NCI-H460 (cell line): ENCODE measurements at places on chromosomes 2 and 18.

DNA sequence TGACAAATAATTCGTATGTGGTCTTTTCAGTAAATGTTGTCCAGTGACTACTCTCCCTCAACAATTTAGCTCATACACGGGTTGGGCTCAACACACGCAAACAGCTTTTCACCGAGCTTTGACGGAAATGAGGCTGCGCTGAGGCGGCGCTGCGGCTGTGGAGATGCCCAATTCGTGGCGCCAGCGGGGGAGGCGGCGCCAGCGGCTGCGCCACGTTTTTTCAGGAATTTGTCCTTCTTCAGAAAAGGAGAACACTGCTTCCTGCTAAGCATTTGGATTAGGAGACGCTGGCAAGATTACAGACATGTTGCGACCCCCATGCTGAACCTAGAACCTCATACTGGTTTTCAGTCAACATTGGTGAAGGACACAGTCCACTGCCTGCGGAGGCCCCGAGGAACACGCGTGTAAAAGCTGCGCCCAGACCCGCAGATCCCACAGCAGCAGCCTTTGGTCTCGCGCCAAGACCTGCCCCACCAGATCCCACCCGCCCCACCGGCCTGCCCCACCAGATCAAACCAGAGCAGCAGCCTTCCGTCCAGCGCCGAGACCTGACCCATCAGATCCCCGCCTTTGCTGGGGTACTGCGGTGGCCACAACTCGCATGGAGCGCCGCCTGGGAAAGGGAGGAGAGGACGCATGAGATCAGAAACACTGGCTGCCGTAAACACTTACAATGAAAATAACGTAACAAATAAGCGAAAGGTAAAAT lies 173.8 kb downstream of the TMEM18 start:
- DNase-seq: no peak

GRCh38 chr2:170365686-170366085 lies 187.7 kb downstream of the MYO3B start:
- DNase-seq: no peak

DNA sequence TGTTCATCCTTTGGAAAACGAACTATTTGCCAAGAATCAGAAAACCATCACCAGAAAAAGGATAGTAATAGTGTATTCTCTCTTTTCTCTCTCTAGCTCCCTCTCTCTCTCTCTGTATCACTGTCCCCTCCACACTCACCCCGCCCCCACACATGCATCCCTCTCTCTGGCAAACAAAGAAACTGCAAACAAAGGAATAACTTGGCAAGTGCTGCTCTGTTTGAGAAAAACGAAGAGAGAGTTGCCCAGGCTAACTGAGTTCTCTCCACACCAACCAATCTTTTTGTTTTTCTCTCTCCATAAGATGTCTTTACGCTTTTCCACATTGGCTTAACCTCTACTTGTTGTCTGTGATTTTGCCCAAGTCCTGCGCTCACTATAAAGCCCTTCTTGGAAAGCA lies 316.2 kb downstream of the EPHA4 start:
- no peak for DNase-seq

GRCh38 chr2:42195559-42195958 lies 26.4 kb downstream of the EML4 start:
- DNase-seq: no peak

DNA sequence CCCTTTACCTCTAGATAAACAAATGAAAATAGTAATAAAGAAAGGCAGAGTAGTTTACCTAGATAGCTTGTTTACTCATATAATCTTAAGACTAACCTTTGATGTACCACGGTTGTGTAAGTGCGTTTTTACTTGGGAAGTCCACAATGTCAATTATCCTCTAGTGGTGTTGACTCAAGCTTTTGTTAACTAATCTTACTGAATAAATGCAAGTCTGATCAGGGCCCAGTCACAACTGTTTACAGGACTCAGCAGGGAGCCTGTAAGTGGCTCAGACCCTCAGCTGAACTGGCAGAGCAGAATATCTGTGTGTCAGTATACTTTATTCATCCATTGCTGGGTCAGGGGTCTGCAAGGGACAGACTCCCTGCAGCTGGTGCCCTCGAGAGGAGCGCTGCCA lies 98.1 kb upstream of the ACAA2 start:
- DNase-seq: no peak

DNA sequence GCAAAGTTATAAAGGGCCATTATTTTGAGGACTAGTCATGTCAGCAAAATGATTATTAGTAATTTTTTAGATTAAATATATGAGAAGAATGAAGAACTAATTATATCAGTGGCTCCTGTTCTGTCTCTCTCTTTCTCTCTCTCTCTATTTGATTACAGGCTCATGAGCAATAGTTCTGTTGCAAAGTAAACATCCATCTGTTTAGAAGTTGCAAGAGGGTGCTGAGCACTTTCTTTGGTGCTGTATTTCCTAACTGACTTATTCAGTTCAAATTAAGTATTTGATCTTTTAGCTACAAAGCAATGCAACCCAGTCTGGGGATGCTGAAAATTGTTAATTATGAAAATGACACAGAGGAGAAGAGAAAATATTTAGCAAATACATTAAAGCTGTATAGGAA lies 408.1 kb upstream of the UBE2E3 start:
- no peak for DNase-seq

GRCh38 chr18:44826418-44827259 lies 146.0 kb downstream of the SETBP1 start:
- peak; percentile 1 for DNase-seq
